Ureter (tissue), 1 donor: ENCODE measurements at places on chromosomes 2 and 18. TPM values are rescaled to one million over a fixed set of nuclear protein-coding genes. Genes with fewer than 3 reads are reported as not detected.

CFC1B gene
- total RNA-seq: not detected

SIX3 gene
- not detected for total RNA-seq

SPATA3 gene
- not detected for total RNA-seq

GEN1 gene
- total RNA-seq: 11.2 TPM

POU3F3 gene
- total RNA-seq: not detected

CD8B gene
- 3.5 TPM for total RNA-seq

DNA sequence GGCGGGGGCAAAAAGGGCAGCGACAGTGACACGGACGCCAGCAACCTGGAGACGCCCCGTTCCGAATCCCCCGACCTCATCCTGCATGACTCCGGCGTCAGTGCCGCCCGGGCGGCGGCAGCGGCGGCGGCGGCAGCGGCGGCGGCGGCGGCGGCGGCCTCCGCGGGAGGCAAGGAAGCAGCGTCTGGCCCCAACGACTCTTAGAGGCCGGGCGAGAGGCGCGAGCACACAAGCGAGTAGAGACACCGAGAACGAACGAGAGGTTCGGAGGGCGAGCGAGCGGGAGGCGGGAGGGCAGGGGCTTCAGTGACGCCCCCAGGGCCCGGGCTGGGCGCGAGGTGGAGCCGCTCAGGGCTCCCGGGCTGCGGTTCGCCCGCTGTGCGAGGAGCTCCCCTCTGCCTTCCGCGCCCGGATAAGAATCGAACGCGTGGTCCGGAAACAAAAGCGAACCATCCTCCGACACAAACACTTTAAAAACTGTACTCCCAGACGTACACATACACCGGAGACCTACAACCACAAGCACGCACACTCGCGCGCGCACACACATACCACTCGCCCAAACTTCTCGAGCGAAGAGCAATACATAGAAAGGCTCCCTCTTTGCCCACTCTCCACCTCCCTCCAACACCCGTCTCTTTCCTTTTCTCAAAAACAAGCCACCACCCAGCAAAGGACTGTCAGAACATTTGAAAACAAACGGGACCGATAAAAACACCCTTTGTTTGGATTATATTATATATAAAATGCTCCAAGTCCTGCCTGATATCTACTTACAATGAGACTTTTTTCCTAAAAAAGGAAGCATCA lies 2.8 kb downstream of the SP9 start:
- no peak for DNase-seq

- no peak for DNase-seq
These were observed 1.3 kb upstream of the KCMF1 start for GRCh38 chr2:84969511-84970209.

DNA sequence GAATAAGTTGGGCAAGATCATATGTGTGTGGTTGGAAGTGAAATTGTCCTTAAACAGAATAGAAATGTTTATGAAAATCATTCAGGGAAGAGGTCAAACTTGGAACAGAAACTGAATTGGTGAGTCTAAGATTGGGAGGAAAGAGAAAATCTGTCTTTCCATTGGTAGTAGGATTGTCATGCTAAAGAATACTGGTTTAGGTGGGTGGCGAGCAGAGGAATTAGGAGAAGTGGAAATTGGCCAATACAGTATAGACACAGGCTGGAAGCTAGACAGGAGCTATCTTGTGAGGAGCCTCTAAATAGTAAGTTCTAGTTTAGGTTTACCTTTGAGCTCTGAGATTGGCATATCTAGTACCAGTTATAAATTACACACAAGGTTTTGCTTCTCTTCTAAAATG lies 80.9 kb upstream of the KYNU start:
- DNase-seq: no peak

GRCh38 chr2:61855318-61855613 lies 1.4 kb upstream of the FAM161A start:
- no peak for DNase-seq

GRCh38 chr18:72652990-72653593 lies 109.0 kb upstream of the CBLN2 start:
- no peak for DNase-seq

- DNase-seq: no peak
These were observed 134.1 kb upstream of the ITGB6 start for GRCh38 chr2:160334028-160334741.

DNA sequence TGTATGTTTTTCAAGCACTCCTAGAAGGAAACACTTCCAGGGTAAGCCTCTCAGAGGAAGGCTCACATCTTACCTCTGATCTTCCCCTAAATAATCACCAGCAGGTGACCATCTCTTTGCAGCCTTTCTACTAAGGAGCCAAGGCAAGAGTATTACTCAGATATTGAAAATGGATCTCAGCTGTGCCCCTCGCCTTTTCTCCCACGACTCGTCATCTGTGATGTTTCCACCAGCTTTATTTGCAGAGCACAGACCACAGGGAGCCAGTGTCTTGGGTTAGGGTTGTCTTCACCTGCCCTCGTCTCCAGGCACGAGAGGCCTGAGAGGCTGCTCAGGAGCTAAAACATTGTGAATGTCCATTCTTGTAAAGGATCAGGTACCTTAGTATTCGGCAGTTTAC lies 16.9 kb upstream of the SCLY start:
- no peak for DNase-seq

GRCh38 chr2:226905718-226906117 lies 69.9 kb downstream of the RHBDD1 start:
- DNase-seq: no peak

DNA sequence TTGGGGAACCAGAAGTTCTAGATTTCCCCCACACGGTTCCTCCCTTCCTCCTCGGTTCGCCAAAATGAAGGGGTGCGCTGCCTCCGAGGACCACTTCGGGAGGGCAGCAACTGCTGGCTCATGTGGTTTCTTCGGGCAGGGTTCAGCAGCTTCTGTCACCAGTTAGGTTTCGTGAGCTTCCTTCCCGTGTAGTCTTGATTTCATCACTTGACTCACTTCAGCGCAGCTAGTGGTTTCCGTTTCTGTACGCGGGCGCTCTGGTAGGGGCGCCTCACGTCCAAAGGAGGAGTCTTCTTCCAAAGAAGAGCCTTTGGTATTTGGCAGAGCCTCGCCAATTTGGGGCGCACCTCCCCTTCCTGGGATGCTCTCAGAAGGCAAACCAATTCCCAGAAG lies 485 bp upstream of the GALNT3 start:
- peak; percentile 66 for DNase-seq

DNA sequence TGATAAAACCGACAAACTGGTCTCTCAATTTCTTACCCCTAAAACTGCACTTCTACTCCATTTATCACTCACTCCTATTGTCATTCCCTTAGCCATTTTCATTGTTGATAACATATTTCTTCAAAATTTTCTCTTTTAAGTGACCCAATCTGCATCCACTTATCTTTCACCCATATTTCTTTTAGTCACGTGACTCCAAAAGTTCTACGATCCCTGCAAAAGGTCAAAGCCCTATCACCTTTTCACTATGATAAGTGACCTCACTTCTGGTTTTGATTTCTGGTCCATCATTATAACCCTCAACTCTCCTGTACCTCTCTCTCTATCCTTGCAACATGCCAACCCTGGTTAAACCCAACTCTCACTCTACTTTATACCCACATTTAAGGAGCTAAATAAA lies 49.1 kb downstream of the LRATD1 start:
- no peak for DNase-seq

DNA sequence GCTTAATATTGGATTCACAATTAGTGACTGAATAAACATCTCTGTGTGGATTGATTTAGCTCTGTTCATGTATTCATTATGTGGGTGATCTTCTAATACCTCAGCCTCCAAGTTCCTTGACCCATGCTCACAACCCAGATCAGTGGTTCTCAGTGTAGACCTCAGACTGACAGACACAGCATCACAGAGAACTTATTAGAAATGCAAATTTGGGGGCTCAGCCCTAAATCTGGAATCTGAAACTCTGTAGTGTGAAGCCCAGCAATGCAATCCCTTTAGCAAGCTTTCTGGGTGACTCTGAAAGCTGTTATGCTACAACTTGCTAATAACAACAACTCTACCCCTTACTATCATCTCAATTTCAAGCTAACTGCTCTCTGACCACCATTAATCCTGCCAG lies 273.1 kb upstream of the FANCL start:
- no peak for DNase-seq

GRCh38 chr2:20531633-20532262 lies 84.9 kb downstream of the RHOB start:
- DNase-seq: no peak

- DNase-seq: no peak
These were observed 85.0 kb downstream of the LIPG start for GRCh38 chr18:49646873-49647272.
